Lower lobe of right lung (tissue), 2 donors: ENCODE measurements at places on chromosomes 1 and 21. TPM values are rescaled to one million over a fixed set of nuclear protein-coding genes. Genes with fewer than 3 reads are reported as not detected.

GRCh38 chr1:71834601-71835441, 447.5 kb downstream of the NEGR1 start:
- no peaks in the 10 kb centered on the region for H3K4me1 ChIP-seq
- no peak overlapping the region for H3K4me3 ChIP-seq
- H3K27me3 ChIP-seq: no peaks in the 10 kb centered on the region
- no peaks in the 10 kb centered on the region for H3K36me3 ChIP-seq
- DNase-seq: no peak

- DNase-seq: no peak
- no peak overlapping the region for H3K27ac ChIP-seq
- H3K4me1 ChIP-seq: peaks cover 6% of the 10 kb centered on the region
- H3K4me3 ChIP-seq: no peak overlapping the region
- H3K36me3 ChIP-seq: no peaks in the 10 kb centered on the region
These were observed 148.1 kb upstream of the USP24 start for GRCh38 chr1:55363268-55363667.

- no peak overlapping the region for H3K4me3 ChIP-seq
- H3K4me1 ChIP-seq: peaks cover 12% of the 10 kb centered on the region
- H3K27me3 ChIP-seq: no peaks in the 10 kb centered on the region
These were observed 38.2 kb downstream of the CTNNBIP1 start for GRCh38 chr1:9871707-9872425.

- DNase-seq: no peak
- peaks cover 89% of the 10 kb centered on the region for H3K27me3 ChIP-seq
- no peaks in the 10 kb centered on the region for H3K36me3 ChIP-seq
- peaks cover 26% of the 10 kb centered on the region for H3K4me1 ChIP-seq
- H3K4me3 ChIP-seq: no peak overlapping the region
These were observed 8.2 kb downstream of the HAPLN2 start for GRCh38 chr1:156627313-156627880.

- peak; percentile 84 for DNase-seq
- H3K36me3 ChIP-seq: no peaks in the 10 kb centered on the region
These were observed 1.5 kb downstream of the SCNN1D start for GRCh38 chr1:1281533-1282321.

- peak overlapping the region; percentile 72 for H3K27ac ChIP-seq
- DNase-seq: no peak
- H3K36me3 ChIP-seq: peaks cover 19% of the 10 kb centered on the region
- H3K27me3 ChIP-seq: no peaks in the 10 kb centered on the region
These were observed 52.7 kb upstream of the WASF2 start for GRCh38 chr1:27542463-27543273.

- no peak overlapping the region for H3K4me3 ChIP-seq
- no peaks in the 10 kb centered on the region for H3K4me1 ChIP-seq
- no peak for DNase-seq
- H3K27me3 ChIP-seq: no peaks in the 10 kb centered on the region
- no peaks in the 10 kb centered on the region for H3K36me3 ChIP-seq
These were observed 18.6 kb downstream of the FAM151A start for GRCh38 chr1:54604572-54605370.

- peaks cover 14% of the 10 kb centered on the region for H3K4me1 ChIP-seq
- no peaks in the 10 kb centered on the region for H3K27me3 ChIP-seq
- DNase-seq: no peak
These were observed 230.4 kb upstream of the TMEM51 start for GRCh38 chr1:14922942-14923726.

- H3K27ac ChIP-seq: no peak overlapping the region
- H3K4me3 ChIP-seq: no peak overlapping the region
- no peaks in the 10 kb centered on the region for H3K27me3 ChIP-seq
These were observed 31.9 kb downstream of the ITSN1 start for GRCh38 chr21:33674226-33674625.

DNA sequence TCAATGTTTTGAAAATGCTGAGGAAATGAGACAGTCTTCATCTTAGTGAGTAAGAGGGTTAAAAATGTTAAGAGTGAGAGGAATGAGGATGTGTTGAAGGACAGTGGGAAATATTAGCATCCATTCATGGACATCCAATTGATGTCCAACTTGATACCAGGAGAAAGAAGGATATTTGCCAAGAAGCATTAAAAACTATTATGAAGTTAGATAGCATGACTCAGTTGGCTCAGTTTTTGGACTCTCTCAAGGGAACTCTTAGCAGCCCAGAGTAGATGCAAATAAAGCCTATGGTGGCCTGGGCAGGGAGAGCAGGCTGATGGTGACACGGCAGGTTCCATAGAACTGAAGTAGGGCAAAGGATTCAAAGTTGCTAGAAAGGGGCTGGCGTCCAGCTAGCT, 171.0 kb downstream of the ZZZ3 start:
- no peak overlapping the region for H3K4me3 ChIP-seq
- DNase-seq: no peak
- H3K27ac ChIP-seq: no peak overlapping the region

DNA sequence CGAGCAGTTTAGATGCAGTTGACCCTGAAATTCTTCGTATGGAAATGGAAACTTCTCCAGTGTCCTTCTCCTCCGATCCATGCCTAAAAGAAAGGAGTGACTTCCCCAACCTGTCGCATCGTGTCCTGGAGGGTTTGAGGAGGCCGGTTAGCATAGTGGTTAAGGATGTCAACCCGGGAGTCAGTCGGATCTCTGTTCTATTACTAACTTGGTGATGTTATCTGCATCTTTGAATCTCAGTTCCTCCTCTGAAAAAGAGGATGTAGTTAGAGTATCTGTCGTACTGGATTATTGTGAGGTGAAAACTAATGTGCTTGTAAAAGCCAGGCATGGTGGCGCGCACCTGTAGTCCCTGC, 684 bp downstream of the ZBTB8B start:
- H3K4me3 ChIP-seq: peak overlapping the region; percentile 57
- no peak overlapping the region for H3K27ac ChIP-seq
- DNase-seq: no peak

DNA sequence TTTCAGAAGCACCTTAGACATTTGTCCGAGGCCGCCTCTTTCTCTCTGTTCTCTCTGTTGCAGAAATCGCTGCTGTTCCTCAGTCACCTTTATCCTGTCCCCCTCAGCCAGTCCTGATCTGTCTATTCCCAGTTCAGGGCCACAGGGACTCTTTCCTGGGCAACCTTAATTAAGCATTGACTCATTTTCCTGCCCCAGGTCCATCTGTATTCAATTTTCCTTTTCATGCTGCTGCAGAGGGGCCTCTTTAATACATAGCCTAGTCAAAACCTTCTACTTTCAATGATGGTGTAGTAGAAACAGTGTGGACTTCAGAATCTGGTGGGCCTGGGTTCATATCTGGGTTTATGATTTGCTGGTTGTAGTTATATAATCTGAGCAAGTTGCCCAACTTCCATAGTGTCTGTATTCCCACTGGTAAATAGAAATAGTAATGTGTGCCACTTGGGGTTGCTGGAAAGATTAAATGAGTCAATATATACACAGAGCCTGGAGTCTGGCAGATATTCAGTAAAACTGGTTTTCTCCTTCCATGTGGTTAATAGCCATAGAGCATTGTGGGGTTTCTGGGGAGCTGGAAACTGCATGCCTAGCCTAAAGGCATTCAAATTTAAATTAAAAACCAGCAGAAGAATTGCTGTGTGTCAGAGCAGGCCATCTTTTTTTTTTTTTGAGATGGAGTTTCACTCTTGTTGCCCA, 4.5 kb downstream of the TRAF5 start:
- no peaks in the 10 kb centered on the region for H3K36me3 ChIP-seq
- no peak for DNase-seq
- no peak overlapping the region for H3K27ac ChIP-seq
- H3K27me3 ChIP-seq: no peaks in the 10 kb centered on the region
- peaks cover 13% of the 10 kb centered on the region for H3K4me1 ChIP-seq

- peak overlapping the region; percentile 92 for H3K27ac ChIP-seq
- peak; percentile 79 for DNase-seq
- H3K27me3 ChIP-seq: no peaks in the 10 kb centered on the region
These were observed 77.0 kb downstream of the MORN1 start for GRCh38 chr1:2314273-2314802.

DNA sequence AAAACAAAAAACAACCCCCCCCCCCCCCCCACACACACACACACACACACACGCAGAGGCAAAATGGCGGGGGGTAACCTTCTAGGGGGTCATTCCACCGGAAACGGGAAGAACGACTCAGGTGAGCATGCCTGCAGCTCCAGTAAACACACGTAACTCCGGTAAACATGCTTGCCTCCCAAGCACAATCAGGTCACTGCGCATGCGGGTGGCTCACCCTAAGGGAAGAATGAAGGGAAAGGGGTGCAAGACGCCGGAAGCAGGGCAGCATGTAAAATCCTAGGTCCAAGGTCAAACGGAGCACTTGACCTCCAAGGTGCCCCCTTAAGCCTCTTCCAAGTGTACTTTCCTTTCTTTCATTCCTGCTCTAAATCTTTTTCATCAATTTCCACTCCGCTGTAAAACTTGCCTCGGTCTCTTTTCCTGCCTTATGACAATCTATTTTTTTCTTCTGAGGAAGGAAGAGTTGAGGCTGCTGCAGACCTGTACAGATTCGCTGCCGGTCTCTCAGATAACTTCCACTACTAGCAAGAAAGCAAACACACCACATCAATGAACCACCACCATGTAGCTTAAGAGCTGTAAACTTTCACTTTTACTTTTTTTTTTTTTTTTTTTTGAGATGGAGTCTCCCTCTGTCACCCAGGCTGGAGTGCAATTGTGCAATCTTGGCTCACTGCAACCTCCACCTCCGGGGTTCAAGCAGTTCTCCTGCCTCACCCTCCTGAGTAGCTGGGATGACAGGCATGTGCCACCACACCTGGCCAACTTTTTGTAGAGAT, 21.0 kb upstream of the CBR3 start:
- DNase-seq: peak; percentile 90
- no peaks in the 10 kb centered on the region for H3K27me3 ChIP-seq
- H3K4me3 ChIP-seq: peak overlapping the region; percentile 51
- peak overlapping the region; percentile 70 for H3K27ac ChIP-seq

- no peaks in the 10 kb centered on the region for H3K27me3 ChIP-seq
- DNase-seq: no peak
- H3K27ac ChIP-seq: no peak overlapping the region
- no peaks in the 10 kb centered on the region for H3K36me3 ChIP-seq
- no peak overlapping the region for H3K4me3 ChIP-seq
- H3K4me1 ChIP-seq: peaks cover 23% of the 10 kb centered on the region
These were observed 47.0 kb downstream of the NAV1 start for GRCh38 chr1:201585901-201586300.

DNA sequence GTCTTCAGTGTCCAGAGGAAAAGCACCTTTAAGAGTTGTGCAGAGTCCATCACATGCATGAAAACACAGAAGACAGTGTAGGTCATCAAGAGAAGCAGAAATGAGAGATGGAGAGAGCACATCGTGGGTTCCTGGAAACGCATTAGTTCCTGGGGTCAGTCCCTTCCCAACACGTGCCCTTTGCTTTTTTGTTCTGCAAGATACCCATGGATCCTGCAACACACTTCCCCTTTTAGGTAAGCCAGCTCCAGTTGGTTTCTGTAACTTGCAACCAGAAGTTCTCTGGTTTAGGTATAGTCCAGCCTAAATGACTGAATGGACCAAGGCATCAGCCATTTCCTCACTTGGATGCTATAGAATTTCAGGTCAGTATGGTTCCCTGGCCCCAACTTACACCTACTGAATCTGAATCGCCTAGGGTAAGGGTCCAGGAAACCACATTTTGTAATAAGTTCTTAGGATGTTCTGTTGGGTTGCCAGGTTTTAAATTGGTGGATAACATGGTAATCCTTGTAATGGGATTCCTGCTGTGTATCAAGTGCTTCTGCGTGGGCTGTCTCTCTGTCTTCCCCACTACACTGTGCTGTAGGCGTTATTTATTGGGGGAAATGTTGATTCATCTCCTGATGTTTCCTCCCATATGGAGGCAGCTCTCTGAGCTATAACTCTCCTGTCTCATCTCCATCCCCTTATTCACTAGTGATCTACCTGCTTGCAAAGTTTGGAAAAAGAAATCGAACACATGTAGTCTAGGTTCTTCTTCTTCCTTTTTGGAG, 230.6 kb downstream of the TNR start:
- no peak for DNase-seq
- no peaks in the 10 kb centered on the region for H3K4me1 ChIP-seq
- no peak overlapping the region for H3K4me3 ChIP-seq
- H3K36me3 ChIP-seq: no peaks in the 10 kb centered on the region
- no peaks in the 10 kb centered on the region for H3K27me3 ChIP-seq

GRCh38 chr1:225987491-225988316, 11.4 kb downstream of the SDE2 start:
- no peaks in the 10 kb centered on the region for H3K4me1 ChIP-seq
- H3K27me3 ChIP-seq: no peaks in the 10 kb centered on the region
- H3K4me3 ChIP-seq: no peak overlapping the region
- peaks cover 100% of the 10 kb centered on the region for H3K36me3 ChIP-seq
- no peak overlapping the region for H3K27ac ChIP-seq
- DNase-seq: no peak

DNA sequence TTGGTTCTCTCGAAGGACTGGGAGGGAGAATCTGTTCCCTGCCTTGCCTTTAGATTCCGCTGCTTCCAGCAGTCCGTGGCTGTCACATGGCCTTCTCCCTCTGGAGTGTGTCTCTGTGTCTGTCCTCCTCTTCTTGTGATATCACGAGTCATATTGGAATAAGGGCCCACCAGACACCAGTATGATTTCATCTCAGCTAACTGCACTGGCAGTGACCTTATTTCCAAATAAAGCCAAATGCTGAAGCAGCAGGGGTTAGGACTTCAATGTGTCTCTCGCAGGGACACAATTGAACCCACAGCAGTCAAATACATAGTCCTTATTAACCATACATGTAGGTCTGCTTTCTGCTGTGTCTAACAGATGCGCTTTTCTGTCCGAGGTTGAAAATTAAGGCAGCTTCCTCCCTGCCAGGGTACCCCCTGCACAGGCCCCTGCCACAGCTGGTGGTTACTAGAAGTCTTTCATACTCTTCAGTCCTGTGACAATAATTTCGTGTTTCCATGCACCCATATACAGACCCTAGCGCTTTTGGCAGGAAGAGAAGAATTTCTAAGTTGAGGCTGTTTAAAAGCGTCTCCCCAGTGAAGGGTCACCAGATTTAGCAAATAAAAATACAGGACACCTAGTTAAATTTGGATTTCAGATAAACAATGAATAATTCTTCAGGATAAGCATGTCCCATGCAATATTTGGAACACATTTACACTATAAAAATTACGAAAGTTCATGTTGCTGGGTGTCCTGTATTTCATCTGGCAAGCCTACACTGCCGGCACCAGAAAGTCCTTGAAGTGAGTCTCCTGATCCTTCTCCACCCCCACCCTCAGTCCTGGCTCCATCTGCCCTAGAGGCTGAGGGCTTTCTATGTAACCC, 182.1 kb downstream of the ETS2 start:
- H3K4me3 ChIP-seq: no peak overlapping the region
- peaks cover 88% of the 10 kb centered on the region for H3K4me1 ChIP-seq
- H3K36me3 ChIP-seq: no peaks in the 10 kb centered on the region

GRCh38 chr1:229158341-229158921, 112.5 kb upstream of the RAB4A start:
- no peak overlapping the region for H3K27ac ChIP-seq
- peaks cover 5% of the 10 kb centered on the region for H3K4me1 ChIP-seq
- no peaks in the 10 kb centered on the region for H3K27me3 ChIP-seq
- no peak overlapping the region for H3K4me3 ChIP-seq
- H3K36me3 ChIP-seq: no peaks in the 10 kb centered on the region
- peak; percentile 58 for DNase-seq

The GPN2 gene
- 25.9 TPM for total RNA-seq

The ERG gene
- 38.0 TPM for total RNA-seq
